ENCODE measurements at places on chromosomes 16 and 17.

- DNase-seq: no peak
Observed at GRCh38 chr17:67289181-67289876, 44.3 kb upstream of the HELZ start.

DNA sequence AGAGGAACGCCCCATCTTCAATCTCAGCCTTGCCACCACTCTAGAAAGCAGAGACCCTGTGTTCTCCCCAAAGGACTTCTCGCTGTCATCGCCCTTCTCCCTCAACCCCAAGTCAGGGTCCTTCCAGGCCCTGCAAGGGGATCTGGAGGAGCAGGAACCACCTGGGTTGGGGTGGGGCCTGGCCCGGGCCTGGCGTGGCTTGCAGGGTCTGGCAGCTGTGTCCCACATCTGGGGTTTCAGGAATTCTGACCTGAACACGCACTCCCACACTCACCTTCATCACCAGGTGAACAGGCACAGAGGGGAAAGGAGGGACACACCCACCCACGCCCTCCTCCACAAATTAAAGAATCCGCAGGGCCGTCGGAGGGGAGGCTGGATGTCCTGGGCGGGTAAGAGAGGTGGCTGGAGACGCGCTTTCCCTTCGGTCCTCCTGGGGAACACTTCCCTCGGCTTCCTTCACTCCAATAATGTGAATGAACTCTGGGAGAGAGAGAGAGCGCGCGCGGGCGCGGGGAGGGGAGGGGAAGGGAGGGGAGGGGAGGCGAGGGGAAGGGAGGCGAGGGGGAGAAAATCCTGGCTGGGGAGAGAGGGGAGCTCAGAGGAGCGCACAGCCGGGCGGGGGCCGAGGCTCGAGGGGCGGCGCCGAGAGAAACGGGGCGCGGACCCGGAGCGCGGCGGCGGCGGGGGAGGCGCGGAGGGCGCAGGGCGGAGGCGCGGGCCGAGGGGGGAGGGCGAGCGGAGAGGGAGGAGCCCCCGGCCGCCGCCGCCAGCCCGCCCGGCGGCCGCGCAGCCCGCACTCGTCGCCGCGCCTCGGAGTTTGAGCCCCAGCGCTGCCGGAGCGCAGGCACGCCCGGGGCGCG is at the start of gene CACNG4:
Gene CACNG4 (plus strand): TSS at position 799 of the 863 bp plus-strand sequence. CDS start 205 bp downstream, outside the sequence.
- no peak for DNase-seq

GRCh38 chr17:76547183-76547641 is 7.4 kb downstream of the PRCD start:
- DNase-seq: peak; percentile 49

- no peak for DNase-seq
Observed at GRCh38 chr17:79746889-79747507, 16.3 kb downstream of the ENPP7 start.

DNA sequence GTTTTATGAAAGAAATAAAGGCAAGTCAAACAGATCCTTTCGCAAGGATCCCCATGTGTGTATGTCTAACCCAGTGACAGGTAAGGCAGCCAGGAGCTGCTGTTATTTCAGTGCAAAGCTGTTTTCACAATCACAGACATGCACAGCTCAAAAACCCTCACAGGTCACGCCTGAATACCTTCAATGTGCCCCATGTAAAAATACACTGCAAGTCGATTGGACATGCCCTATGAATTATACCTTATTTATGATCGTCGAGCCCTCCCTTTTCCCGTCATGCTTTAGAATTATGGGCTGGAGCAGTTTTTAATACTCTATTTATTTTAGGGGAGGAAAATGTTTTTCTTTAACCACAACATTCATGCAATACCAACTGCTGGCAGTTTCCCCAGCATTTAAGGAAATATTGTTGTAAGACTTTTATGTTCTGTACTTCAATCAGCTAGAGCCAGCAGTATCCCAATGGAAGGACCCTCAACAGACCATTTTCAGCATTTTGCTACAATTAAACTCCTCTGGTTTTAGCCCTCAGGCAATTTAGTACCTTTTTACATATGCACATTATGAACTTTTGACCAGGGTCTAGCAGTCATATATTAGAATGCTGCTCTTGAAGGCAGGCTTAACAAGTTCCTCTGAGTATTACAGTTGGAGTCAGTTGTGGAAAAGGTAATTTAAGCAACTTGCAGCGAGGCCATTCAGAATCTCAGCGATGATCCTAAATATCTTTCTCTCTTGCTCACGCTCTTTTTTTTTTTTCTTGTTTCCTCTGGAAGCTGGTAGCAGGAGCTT is 362.2 kb downstream of the WWOX start:
- DNase-seq: no peak

GRCh38 chr17:34820922-34821321 is 140.3 kb downstream of the CCT6B start:
- DNase-seq: no peak

DNA sequence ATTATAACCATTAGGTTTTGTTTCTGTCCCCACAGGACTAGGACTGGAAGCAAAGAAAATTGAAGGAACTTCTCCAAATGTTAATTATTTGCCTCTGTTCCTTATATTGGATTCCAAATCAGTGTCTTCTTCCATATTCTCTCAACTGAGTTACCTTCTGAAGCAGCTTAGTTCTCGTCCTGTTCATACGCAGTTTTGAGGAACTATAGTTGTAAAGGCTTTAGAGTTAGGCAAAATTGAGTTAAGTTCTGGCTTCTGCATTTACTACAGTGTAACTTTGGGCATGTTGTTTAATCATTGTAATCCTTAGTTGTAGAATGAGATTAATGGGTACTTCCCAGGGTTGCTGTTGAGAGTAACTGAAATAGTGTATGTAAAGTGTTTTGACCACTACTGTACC is 11.2 kb downstream of the CBFB start:
- no peak for DNase-seq

- no peak for DNase-seq
Observed at GRCh38 chr17:65389949-65390348, 171.5 kb downstream of the AXIN2 start.

- no peak for DNase-seq
Observed at GRCh38 chr17:53792997-53793396, 29.7 kb upstream of the KIF2B start.

- DNase-seq: no peak
Observed at GRCh38 chr16:84905965-84906460, 86.2 kb downstream of the CRISPLD2 start.

- peak; percentile 45 for DNase-seq
Observed at GRCh38 chr17:4710693-4711634, 532 bp downstream of the ARRB2 start.

DNA sequence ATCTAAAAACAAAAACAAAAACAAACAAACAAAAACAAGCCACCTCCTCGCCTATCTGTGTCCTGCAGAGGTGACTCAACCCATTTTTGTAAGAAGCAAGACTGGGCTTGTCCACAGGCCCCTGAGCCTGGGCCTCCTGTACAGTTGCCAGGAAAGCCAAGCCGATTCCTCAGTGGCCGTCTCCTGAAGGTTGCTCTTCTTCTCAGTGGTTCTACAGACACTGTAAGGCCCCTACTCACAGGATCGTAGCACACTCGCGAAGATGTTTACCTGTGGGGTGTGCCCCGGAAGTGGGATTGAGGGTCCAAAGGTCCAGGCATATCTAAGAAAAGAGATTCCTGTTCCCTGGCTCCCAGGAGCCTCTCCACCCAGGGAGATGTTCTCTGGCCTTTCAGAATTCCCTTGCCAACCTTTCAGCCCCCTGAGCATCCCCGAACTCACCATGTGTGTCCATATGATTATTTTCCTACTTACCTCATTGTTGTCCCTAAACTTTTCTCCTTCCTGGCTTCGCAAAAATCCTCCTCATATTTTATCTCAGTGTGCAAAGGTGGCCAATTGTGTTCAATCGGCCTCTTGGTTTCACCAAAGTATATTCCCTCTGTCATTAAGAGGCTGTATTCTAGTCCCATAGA is 7.5 kb upstream of the CES3 start:
- no peak for DNase-seq

DNA sequence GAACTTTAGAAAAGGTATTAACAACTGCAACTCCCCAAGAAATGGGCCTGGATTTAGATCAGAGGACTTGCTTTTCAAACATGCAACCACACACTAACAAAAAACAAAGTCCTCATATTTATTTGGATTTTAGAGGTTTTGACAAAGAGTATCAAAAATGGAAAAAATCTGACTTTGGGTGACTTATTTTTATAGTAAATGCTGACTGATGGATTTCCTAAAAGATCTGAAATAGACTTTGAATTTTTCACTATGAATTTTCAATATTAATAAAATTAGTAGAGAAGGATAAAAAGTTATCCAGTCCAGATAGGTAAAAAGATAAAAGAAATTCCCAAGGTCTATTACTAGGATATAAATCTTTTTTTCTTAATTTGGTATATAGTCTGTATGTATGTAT is 253.5 kb downstream of the KCNJ2 start:
- no peak for DNase-seq

GRCh38 chr17:38569701-38570512 is 35.8 kb downstream of the SRCIN1 start:
- DNase-seq: no peak

All from activated naive CD4-positive, alpha-beta T cell treated with anti-CD3 and anti-CD28 coated beads, Interleukin-2, amount 50 U/mL, for 16 hours (primary cell).